IPS DF 19.7 (cell line): ENCODE measurements at places on chromosomes 5 and 9.

- no peak for DNase-seq
Observed at GRCh38 chr9:86860006-86860405, 87.3 kb downstream of the GAS1 start.

GRCh38 chr5:149837680-149838269 is 106.8 kb downstream of the PDE6A start:
- no peak for DNase-seq

- no peak for DNase-seq
Observed at GRCh38 chr9:98899408-98900056, 44.2 kb upstream of the COL15A1 start.

GRCh38 chr9:22201256-22201655 is 192.2 kb upstream of the CDKN2B start:
- no peak for DNase-seq

GRCh38 chr5:52870448-52870847 is 82.7 kb downstream of the ITGA1 start:
- DNase-seq: no peak
